WTC11 (cell line): ENCODE measurements at places on chromosomes 7 and 10. TPM values are rescaled to one million over a fixed set of nuclear protein-coding genes. Genes with fewer than 3 reads are reported as not detected.
A peak's percentile ranks its signal among the peaks of the same experiment; 100 is the strongest.

Gene ADAM22
- total RNA-seq = 12.4 to 14.5 TPM (median 14.5 TPM) in 3 replicates

Gene PDE1C
- 0.37 to 0.55 TPM (median 0.41 TPM) in 3 replicates for total RNA-seq

Gene PNLIPRP3
- not detected in 3 replicates for total RNA-seq

Gene ST7
- 9.0 to 12.4 TPM (median 10.3 TPM) in 3 replicates for total RNA-seq

Gene CTAGE4
- 18.3 to 23.3 TPM (median 20.9 TPM) in 3 replicates for total RNA-seq

Gene MARCHF5
- 26.7 to 32.2 TPM (median 26.8 TPM) in 3 replicates for total RNA-seq

Gene ASIC3
- 3.4 to 5.5 TPM (median 5.2 TPM) in 3 replicates for total RNA-seq

Gene H2BK1
- 0.87 TPM in 1 of 3 replicates, not detected in the others for total RNA-seq

Gene OLAH
- total RNA-seq = not detected in 3 replicates

- no peak overlapping the region for H3K4me3 ChIP-seq
- no peaks in the 10 kb centered on the region for H3K4me1 ChIP-seq
- H3K27me3 ChIP-seq = no peaks in the 10 kb centered on the region
- no peak overlapping the region for H3K27ac ChIP-seq
Observed at GRCh38 chr7:128003167-128003566, 28.1 kb downstream of the LRRC4 start.

DNA sequence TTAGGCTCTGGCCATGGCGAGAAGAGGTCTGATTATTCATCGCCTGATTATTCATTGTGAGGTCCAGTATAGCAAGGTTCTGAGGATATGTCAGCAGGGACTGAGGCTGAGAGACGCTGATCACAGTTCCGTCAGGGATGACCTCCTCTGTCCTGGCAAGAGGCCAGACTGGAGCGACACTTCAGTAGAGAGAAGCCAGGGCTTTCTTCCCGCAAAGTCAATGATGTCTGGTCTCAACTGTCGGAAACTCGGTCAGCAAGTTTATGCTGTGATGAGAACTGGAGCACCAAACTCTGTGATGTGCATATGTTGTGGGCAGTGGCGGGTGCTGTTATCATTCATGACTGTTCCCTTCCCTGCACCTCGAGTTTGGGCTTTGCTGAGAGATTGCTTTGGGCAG lies 29.0 kb upstream of the GNA12 start:
- H3K36me3 ChIP-seq = no peaks in the 10 kb centered on the region
- peak overlapping the region; percentile 100; the same call in 1 of the 2 replicates for H3K27ac ChIP-seq
- peaks cover 33% of the 10 kb centered on the region for H3K4me1 ChIP-seq
- H3K27me3 ChIP-seq = no peaks in the 10 kb centered on the region
- no peak overlapping the region for H3K4me3 ChIP-seq

GRCh38 chr7:104552102-104552501 lies 223.7 kb downstream of the LHFPL3 start:
- peak; percentile 75 for DNase-seq
- H3K4me3 ChIP-seq = no peak overlapping the region
- no peaks in the 10 kb centered on the region for H3K4me1 ChIP-seq
- H3K36me3 ChIP-seq = peaks cover 10% of the 10 kb centered on the region
- H3K27ac ChIP-seq = no peak overlapping the region
- H3K27me3 ChIP-seq = no peaks in the 10 kb centered on the region; the same call in 1 of the 2 replicates

DNA sequence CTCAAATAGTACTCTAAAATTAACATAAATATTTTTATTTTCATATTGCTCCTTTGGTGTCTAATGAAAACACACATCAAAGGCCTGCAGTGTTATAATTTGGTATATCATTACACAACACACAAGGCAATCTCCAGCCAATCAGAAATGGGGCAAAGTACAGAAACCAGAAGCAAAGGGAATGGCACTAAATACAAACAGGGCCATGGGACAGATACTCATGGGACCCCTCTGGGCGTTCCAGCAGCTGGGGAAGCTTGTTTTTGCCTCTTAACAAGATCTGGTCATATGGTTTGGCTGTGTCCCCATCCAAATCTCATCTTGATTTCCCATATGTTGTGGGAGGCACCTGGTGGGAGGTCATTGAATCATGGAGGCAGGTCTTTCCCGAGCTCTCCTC lies 551.8 kb upstream of the NRP1 start:
- H3K36me3 ChIP-seq = no peaks in the 10 kb centered on the region
- no peaks in the 10 kb centered on the region for H3K27me3 ChIP-seq
- H3K4me3 ChIP-seq = no peak overlapping the region
- no peak for DNase-seq
- peaks cover 8% of the 10 kb centered on the region; the same call in 1 of the 2 replicates for H3K4me1 ChIP-seq
- H3K27ac ChIP-seq = no peak overlapping the region

GRCh38 chr7:23115991-23116390 lies 10.4 kb downstream of the KLHL7 start:
- H3K4me1 ChIP-seq = peaks cover 88% of the 10 kb centered on the region
- peaks cover 9% of the 10 kb centered on the region for H3K36me3 ChIP-seq
- H3K27me3 ChIP-seq = no peaks in the 10 kb centered on the region
- H3K4me3 ChIP-seq = peak overlapping the region; percentile 13

GRCh38 chr7:151558575-151558974 lies 38.9 kb upstream of the RHEB start:
- H3K36me3 ChIP-seq = peaks cover 3% of the 10 kb centered on the region; the same call in 1 of the 2 replicates
- H3K27ac ChIP-seq = no peak overlapping the region
- H3K27me3 ChIP-seq = no peaks in the 10 kb centered on the region
- H3K4me1 ChIP-seq = peaks cover 7% of the 10 kb centered on the region
- no peak overlapping the region for H3K4me3 ChIP-seq

- no peak overlapping the region for H3K27ac ChIP-seq
- no peaks in the 10 kb centered on the region for H3K36me3 ChIP-seq
- peaks cover 47% of the 10 kb centered on the region for H3K27me3 ChIP-seq
- H3K4me1 ChIP-seq = peaks cover 10% of the 10 kb centered on the region
- no peak for DNase-seq
- no peak overlapping the region for H3K4me3 ChIP-seq
Observed at GRCh38 chr10:48818081-48818480, 121.6 kb downstream of the LRRC18 start.

DNA sequence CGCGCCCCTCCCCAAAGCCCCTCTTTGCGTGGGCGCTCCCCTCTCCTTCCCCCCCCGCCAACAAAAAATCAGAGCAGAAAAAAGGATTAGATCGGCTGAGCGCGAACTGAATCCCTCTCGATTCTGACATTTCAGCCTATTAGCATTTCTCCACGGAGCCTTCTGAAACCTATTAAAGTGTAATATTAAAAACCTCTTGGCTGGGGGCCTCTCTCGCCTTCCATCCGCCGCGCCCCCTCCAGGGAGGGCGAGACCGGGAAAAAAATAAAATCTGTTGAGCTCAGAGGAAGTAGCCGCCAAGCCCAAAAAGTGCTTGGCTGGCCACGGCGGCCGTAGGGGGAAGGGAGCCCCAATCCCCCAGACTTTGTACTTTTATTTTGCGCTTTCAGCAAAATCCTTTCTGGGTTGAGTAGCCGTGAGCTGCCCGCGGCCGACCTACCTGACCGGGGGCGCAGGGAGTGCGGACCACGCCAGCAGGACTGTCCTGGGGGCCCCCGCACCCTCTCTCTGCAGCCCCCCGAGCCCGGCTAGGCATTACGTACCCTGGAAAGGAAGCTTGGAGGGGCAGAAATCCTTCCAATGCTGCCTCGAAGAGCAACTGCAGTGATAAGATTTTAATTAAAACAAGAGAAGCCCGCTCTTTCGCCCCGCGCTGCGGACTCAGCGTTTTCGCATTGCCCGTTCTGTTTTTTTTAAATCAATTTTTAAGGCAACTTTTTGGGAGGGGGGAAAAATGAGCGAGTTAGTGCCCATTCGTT lies 1.3 kb upstream of the TNRC18 start:
- peaks cover 13% of the 10 kb centered on the region for H3K4me1 ChIP-seq
- H3K27ac ChIP-seq = peak overlapping the region; percentile 95; the same call in 1 of the 2 replicates
- peak overlapping the region; percentile 88 for H3K4me3 ChIP-seq

DNA sequence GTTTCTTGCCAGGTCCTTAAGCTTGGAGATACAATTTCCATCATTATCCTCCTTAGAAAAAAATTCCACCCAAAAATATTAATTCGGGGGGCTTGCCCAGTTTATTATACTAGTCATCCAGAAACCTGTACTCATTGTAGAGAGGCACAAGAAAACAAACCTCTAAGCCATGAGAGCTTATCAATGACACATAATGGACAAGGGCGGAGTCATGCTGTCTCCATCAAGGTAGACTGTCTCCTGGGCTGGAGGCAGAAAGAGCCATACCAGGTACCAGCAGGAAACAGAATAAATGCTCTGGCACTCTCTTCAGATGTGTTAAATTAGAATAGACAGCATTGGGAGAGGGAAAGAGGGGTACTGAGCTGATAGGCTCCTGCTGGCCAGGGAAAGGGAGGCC lies 69.8 kb upstream of the GSDME start:
- no peaks in the 10 kb centered on the region; the same call in none of the 2 replicates for H3K36me3 ChIP-seq
- H3K27me3 ChIP-seq = no peaks in the 10 kb centered on the region
- no peaks in the 10 kb centered on the region for H3K4me1 ChIP-seq
- DNase-seq = no peak
- no peak overlapping the region for H3K4me3 ChIP-seq

- H3K4me3 ChIP-seq = no peak overlapping the region
- DNase-seq = no peak
- H3K27me3 ChIP-seq = peaks cover 56% of the 10 kb centered on the region
Observed at GRCh38 chr10:101162677-101163076, 31.6 kb downstream of the TLX1 start.

DNA sequence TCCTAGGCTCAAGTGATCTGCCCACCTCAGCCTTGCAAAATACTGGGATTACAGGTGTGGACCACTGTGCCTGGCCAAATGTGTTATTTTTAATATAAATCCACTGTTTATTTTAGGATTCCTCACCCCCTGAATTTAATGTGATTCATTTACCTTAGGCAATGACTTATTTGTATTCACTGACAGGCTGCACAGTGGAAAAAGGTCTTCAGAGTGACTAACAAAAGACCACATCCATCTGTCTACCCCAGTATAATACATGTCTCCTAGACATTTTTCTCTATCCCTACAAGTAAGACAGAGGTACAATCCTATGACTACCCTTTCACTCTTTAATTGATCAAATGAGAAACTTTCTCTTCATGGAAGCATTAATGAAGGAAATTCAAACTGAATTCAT lies 230.2 kb downstream of the AHR start:
- H3K27me3 ChIP-seq = no peaks in the 10 kb centered on the region
- no peaks in the 10 kb centered on the region for H3K36me3 ChIP-seq
- peaks cover 8% of the 10 kb centered on the region for H3K4me1 ChIP-seq
- no peak overlapping the region for H3K27ac ChIP-seq
- DNase-seq = no peak
- H3K4me3 ChIP-seq = no peak overlapping the region

DNA sequence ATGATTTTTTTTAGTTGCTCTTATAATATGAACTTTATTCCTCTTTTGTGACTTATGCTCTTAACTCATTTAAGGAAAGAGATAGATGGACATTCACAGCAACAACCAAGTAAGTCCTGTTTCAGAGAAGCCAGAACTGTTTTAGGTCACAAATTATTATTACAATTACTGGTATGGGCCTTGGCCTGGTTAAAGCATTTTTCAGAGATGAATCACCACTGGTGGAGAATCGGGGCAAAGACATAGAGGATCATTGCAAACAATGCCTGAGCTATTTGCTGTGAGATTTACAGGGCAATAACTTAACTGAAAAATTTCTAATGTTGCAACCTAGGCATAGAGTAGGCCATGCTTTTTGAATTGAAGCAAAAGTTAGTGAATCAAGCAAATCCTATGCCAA lies 138.0 kb upstream of the YAE1 start:
- peaks cover 20% of the 10 kb centered on the region for H3K4me1 ChIP-seq
- no peak for DNase-seq
- no peaks in the 10 kb centered on the region for H3K36me3 ChIP-seq
- H3K4me3 ChIP-seq = no peak overlapping the region

GRCh38 chr7:96739609-96740008 lies 30.0 kb upstream of the SEM1 start:
- no peaks in the 10 kb centered on the region for H3K27me3 ChIP-seq
- H3K27ac ChIP-seq = no peak overlapping the region
- no peaks in the 10 kb centered on the region for H3K36me3 ChIP-seq
- H3K4me1 ChIP-seq = peaks cover 19% of the 10 kb centered on the region
- H3K4me3 ChIP-seq = no peak overlapping the region

DNA sequence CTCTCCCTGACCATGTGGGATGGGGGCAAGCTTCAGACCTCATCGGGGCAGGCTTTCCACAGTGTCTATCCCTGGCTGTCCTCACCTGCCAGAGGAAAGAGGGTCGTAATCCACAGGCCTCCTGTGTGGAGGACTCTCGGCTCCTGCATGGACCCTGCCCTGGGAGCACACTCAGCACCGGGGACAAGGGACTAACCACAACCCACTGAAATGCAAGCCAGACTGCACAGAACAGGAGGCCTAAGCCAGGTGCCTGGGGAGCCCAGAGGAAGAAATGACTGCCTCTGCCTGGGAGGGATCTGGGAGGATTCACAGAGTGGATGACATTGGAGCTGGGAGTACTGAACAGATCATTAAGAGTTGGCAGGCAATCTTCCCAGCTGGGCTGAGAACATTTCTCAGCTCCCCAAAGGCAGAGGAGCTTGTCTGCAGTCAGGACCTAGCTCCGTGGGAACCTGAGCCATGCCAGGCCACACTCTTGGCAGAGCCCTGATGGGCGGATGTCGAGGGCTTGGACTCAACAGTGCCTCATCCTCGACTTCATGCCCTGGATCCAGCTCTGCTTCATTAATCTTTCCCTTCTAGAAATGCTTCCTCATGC lies 213.4 kb downstream of the USP6NL start:
- DNase-seq = no peak
- H3K27me3 ChIP-seq = no peaks in the 10 kb centered on the region
- no peak overlapping the region for H3K4me3 ChIP-seq

DNA sequence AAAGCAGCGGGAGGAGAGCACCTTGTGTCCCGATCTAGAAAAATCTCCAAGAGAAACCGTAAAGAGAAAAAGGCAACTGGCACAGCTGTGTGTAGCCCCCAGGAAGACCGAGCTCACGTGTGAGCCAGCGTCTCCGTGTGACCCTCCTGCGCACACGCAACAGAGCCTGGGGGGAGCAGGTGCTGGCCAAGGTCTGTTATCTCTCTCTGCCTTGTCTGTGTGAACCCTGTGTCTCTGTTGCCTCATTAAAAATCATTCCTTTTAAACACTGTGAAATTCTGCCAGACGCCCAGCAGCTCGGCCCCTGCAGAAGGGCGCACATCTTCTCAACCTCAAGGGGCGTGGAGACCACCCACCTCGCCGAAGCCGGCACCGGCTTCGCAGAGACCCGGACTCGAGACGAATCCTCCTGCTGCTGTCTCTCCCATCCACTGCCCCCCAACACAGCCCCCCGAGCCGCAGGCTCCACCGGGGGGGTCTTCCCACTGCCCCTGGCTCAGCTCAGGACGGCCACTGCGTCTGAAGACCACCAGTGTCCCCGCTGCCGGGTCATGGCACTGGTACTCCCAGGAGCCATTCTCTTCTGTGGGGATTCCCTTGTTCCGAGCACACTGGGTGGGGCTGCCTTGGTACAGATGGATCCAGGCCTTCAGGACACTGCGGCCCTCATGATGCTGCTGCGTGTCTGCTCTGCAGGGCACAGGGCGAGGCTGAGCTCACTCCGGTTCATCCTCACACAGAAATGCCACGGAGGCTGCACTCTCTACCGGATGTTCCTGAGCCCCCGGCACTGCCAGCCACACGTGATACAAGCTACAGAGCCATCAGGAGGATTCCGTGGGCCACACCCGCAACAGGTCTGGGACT lies 94.3 kb upstream of the DNAAF5 start:
- 0 out of 2 replicates have a peak overlapping the region, but pooled peaks have one; percentile 41 for H3K27ac ChIP-seq
- no peaks in the 10 kb centered on the region for H3K4me1 ChIP-seq
- H3K27me3 ChIP-seq = no peaks in the 10 kb centered on the region
- no peak overlapping the region for H3K4me3 ChIP-seq
- no peaks in the 10 kb centered on the region for H3K36me3 ChIP-seq

GRCh38 chr7:44294325-44295069 lies 30.9 kb downstream of the CAMK2B start:
- no peak overlapping the region for H3K27ac ChIP-seq
- H3K4me3 ChIP-seq = no peak overlapping the region
- H3K36me3 ChIP-seq = no peaks in the 10 kb centered on the region
- DNase-seq = no peak
